Occipital lobe (tissue), 3 donors: ENCODE measurements at places on chromosomes 2 and 18.
A peak's percentile ranks its signal among the peaks of the same experiment; 100 is the strongest.

DNA sequence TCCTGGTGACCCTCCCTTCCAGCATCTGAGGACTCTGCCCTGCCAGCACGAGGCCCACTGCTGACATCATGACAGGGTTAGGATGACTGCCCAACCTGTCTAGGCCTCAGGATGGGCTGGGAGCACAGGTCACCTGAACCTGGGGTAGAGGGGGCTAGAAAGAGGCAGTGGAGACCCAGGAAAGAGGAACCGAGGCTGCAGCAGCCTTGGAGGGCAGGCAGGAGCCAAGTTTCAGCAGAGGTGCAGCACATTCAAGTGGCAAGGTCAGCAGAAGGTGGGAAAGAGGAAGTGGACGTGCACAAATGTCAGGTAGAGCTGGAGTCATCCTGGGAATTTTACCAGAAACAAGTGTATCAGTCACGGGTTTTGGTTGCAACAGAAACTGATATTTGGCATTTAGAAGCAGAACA, 13.6 kb upstream of the RAB10 start:
- no peak for DNase-seq

- DNase-seq, result no peak
These were observed 8.7 kb upstream of the TEX44 start for GRCh38 chr2:231583982-231584381.

- DNase-seq, result no peak
These were observed 25.5 kb downstream of the RNF149 start for GRCh38 chr2:101282980-101283379.

DNA sequence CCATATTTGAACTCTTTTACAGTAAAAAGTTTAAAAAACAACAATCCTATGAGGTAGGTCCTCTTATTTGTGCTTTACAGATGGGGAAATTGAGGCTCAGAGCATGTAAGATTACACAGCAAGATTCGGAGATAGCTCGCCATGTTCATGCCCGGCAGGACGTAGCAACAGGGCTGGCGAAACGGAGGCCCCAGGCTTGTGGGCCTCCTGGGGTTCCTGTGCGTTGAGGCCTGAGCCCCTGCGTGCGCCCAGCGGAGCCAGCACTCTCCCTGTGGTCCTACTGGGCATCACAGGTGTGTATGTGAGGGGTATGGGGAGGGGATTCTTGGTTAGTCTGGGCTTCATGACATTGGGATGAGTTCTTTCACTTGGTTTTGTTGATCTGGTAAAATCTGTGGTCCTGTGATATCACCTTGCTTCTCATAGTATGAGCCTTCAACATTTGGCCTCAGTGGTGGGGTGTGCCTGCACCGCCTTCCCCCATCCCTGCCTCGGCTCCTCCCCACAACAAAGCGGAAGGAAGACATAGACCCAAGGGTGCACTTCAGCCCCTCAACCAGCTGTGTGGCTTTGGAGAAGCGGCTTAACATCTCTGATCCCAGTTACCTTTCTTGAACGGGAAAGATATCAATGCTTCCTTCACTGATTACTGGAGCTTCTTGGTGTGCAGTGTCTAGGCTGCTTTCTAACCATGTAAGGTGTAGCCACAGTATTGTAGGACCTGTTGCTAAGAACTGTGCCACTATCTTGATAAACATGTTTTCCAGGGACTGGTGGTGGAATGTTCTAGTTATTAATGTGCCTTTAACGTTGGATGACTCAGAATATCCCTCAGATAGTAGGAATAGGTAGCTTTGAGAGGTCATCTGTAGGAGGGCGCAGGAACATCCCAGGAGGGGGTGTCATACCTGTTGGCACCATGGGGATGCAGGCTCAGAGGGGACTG, 37.2 kb downstream of the HPCAL1 start:
- DNase-seq, result no peak

- DNase-seq, result no peak
These were observed 63.1 kb downstream of the RND3 start for GRCh38 chr2:150424406-150424805.

DNA sequence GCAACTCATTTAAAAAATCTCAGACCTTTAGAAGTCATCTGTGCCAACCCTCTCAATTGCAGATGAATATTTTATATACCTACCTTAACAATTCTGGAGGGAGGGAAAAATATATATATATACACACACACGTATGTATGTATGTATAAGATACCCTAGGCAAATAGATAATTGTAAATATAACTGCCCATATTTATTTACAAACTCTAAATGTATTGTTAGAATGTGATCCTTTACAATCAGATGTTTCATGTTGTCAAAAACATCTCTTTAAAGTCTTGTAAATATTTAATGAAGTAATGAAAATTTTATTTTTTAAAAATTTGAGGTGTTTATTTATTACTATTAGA, 11.6 kb downstream of the ANKRD12 start:
- DNase-seq, result no peak

DNA sequence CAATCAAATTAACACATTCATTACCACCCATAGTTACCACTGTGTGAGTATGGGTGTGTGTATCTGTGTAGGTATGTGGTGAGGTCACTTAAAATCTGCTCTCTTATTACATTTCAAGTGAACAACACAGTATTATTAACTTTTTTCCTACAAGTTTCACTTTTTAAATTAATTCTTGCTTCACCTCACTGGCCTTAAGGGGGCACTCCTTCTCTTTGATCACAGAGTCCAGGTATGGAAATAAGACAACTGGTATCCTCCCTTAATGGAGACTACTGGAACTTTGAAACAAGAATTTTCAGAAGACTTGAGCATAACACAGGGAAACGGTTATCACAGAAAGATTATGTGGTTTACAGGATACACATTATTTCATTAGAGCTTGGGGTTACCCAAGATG, 255.8 kb downstream of the ASXL3 start:
- DNase-seq, result no peak

- DNase-seq, result peak; percentile 7
These were observed 104.0 kb downstream of the COBLL1 start for GRCh38 chr2:164737612-164738081.

DNA sequence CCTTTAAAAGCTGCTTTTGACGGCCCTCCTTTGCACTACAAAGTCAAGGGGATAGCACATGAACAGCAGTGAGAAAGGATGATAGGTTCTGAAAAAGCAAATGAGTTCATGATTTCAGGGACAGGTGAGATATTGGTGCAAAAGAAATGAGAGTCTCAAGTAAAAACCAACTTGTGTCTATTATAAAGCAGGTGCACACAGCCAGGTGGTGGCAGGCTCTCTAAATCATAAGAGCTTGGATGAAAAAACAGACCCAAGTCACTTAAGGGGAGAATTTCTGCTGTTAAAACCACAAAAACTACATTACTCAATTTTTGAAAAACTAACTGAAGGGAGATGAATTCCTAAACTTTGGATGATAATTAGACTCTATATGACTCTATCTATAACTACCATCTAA, 201.5 kb downstream of the SP3 start:
- no peak for DNase-seq

GRCh38 chr2:109166811-109167210, 37.8 kb downstream of the SH3RF3 start:
- no peak for DNase-seq
